Dermis microvascular lymphatic vessel endothelial cell (primary cell): ENCODE measurements at places on chromosomes 16 and 17. TPM values are rescaled to one million over a fixed set of nuclear protein-coding genes. Genes with fewer than 3 reads are reported as not detected.

GRCh38 chr16:15749371-15749770, 99.3 kb downstream of the NDE1 start:
- DNase-seq, result no peak

GRCh38 chr17:13076905-13077304, 59.1 kb upstream of the ELAC2 start:
- DNase-seq, result no peak

The RCVRN gene
- total RNA-seq, result not detected in 2 replicates

The MAPT gene
- under 0.01 TPM in 1 of 2 replicates, not detected in the other for total RNA-seq

The TMEM114 gene
- total RNA-seq, result not detected in 2 replicates
